ENCODE measurements at places on chromosomes 11 and 22.

DNA sequence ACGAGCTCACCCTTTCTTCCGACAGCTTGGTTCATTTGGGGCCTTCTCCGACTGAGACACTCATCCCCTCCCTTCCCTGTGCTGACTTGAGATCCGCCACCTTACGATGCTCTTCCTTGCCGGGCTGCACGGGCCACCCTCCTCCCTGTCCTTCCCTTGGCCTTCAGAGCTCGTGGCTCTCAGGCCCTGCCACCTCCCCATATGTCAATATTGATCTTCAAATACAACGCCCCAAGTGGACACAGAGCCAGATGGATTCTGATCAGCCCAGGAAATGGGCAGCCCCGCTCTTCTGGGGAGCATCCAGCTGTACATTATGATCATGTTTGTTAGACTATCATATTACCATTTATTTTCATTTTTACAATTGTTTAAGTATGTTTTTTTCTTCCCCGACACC, 812.8 kb downstream of the TBC1D22A start:
- no peak for DNase-seq

DNA sequence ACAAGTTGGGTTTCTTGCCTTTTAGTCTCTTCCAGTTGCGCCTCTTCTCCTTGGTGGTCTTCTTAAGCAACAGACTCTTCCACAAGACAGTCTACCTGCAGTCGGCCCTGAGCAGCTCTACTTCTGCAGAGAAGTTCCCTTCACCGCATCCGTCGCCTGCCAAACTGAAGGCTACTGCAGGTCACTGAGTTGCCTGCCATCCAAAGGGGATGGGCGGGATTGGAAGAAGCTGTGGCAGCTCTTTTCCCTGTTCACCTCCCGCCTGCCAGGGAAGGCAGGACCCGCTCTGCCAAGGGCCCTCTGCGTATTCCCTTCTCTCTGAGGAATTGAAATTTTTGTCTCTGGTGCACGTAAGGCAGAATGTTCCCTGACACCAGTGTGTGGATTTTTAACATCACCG, 9.2 kb upstream of the STT3A start:
- DNase-seq, result no peak

GRCh38 chr11:65431451-65432099, 9.0 kb downstream of the NEAT1 start:
- DNase-seq, result no peak

GRCh38 chr11:128528294-128528693, 59.1 kb downstream of the ETS1 start:
- no peak for DNase-seq

- DNase-seq, result no peak
These were observed 47.8 kb downstream of the NTM start for GRCh38 chr11:131418189-131418588.

- no peak for DNase-seq
These were observed 4.3 kb upstream of the ATP5MGL start for GRCh38 chr22:42644422-42645340.

- DNase-seq, result no peak
These were observed 176.6 kb downstream of the GRIK4 start for GRCh38 chr11:120688163-120688562.

GRCh38 chr11:89463266-89463780, 27.9 kb downstream of the NOX4 start:
- DNase-seq, result no peak

DNA sequence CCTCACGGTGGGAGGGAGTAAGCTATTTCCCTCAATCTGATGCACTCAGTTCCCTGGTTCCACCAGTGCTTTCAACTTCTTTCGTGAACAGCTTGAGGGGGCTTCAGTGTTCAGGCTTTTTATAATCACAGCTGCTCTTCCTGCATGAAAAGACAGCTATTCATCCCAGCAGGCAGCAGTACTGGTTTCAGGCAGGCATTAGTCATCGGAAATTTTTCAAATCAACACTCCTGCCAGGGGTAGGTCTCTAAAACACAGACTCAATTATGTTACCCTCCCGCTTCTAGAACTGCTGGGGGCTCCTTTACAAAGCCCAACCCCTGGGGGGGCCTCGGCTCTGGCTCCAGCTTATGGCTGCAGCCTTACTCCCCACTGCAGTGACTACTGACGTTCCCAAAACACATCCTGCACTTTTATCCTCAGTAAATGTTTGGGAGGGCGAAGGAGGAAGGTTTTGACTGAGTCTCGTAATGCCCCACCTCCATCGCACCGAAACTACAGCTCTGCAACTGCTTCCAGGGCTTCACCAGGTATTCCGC, 5.8 kb downstream of the POLDIP3 start:
- DNase-seq, result no peak

DNA sequence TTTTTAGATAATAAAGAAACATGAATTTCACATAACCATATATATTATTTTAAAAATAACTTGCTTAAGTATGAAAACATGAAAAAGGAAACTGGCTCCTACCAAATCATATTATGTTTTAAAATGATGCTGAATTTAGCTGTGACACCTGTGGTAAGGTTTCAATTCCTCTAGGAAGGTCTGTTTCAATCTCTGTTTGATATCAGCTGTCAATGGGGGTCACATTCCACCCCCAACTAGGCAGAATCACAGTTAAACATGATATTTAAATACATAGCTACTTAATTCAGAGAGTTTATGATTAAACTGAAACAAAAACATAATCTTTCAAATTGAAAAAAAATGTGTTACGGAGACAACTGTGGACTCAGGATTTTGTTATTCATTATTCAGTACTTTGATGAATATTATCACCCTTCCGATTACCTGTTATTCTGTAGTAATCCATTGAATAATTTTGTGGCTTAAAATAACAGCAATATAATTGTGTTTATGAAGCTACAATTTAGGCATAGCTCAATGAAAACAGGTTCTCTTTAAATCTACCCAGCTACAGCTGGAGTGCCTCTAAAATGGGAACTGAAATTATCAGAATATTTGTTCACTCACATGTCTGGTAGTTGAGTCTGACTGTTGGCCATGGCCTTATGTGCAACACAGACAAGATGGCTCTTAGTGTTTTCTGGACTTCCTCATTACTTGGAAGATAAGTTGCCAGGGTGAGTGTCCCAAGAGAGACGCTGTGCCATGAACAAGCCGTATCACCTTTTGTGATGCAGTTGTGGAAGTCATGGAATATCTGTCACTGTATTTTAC, 244.6 kb upstream of the ANO3 start:
- DNase-seq, result no peak

- DNase-seq, result no peak
These were observed 645 bp downstream of the RNF121 start for GRCh38 chr11:71929491-71929890.

DNA sequence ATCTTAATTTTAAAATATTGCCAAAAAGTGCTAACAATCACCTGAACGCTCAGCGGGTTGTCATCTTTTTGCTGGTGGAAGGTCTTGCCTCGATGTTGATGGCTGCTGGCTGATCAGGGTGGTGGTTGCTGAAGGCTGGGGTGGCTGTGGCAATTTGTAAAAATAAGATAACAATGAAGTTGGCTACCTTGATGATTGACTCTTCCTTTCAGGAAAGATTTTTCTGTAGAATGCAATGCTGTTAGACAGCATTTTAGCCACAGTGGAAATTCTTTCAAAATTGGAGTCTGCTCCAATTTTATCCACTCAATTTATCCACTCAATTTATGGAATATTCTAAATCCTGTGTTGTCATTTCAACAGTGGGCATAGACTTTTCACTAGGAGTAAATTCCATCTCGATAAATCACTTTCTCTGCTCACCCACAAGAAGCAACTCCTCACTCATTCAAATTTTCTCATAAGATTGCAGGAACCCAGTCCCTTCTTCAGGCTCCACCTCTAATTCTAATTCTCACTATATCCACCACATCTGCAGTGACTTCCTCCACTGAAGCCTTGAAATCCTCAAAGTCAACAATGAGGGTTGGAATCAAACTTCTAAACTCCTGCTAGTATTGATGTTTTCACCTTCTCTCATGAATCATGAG, 78.8 kb downstream of the LINC01488 start:
- no peak for DNase-seq

DNA sequence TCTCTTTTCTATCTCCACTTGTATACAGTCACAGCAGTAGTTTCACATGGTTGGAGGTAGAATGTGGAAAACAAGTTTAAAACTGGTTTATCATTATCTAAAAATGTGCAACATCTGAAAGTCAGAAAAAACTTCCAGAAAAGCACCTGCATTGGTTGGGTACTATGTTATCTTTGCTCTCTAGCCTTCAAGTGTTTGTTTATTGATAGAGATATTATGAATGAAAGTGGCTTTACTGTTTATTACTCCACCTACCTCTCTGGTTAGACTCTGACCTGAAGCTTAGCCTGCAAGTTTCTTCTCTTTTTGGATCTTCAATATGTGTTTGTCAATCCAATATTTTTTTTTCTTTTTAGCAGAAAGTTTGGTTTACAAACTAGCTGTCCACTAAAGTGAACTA, 2161.4 kb upstream of the RAG2 start:
- DNase-seq, result no peak

All from activated CD4-positive, alpha-beta T cell treated with anti-CD3 and anti-CD28 coated beads, Interleukin-2, amount 10 ng/mL, durations not matched to agents 7 days and 5 days (primary cell).